Cardiac fibroblast (primary cell): ENCODE measurements at places on chromosomes 5 and 9.

- no peak for DNase-seq
Measured at GRCh38 chr5:78879516-78879915, 105.6 kb downstream of the ARSB start.

- DNase-seq: peak; percentile 93
Measured at GRCh38 chr9:110141227-110141793, 66.6 kb downstream of the C9orf152 start.

DNA sequence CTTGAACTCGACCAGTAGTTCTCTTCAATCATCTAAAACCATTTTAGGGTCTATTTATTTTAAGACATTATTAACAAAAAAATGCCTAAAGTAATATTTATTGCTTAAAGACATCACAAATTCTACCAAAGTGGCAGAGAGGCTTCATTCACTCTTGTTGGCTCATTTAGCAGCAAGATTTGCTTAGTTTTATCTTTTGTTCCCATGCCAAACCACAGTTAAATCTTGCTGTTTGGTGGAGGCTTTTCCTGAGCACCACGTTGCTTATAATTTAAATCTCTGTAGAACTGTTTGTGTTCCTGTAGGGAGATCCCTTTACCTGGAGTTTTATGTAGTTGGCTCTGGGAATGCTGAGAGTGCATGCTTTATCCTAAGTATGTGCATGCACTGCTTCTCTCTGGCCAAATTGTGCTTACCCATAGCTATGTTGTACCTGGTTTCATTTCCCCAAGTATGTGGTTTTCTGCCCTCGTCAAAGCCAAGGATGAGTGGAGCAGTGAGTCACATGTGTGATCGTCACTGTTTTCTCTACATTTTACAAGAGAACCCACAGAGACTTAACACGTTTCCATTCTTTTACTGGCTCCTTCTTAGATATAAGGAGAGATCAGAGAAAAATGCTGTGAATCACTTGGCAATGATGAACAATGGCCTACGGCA lies 42.1 kb upstream of the MAST4 start:
- DNase-seq: peak; percentile 61

DNA sequence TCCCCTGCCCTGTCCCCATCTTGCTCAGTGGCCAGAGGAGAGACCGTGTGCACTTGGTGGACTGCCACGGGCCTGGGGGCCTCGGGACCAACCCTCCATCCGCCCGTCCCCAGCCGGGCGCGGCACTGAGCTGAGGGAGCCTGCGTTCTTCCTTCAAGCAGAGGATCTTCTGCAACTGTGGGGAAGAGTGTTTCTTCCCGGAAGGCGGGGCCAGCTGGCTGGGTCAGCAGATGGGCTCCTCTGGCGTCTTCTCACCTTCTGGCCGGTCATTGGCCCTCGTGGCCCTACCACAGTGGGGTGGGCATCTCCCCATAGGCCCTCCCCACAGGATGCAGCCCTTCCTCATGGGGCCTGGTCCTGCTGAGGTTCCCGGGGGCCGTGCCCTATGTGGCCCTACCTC lies 17.4 kb downstream of the RXRA start:
- DNase-seq: no peak

DNA sequence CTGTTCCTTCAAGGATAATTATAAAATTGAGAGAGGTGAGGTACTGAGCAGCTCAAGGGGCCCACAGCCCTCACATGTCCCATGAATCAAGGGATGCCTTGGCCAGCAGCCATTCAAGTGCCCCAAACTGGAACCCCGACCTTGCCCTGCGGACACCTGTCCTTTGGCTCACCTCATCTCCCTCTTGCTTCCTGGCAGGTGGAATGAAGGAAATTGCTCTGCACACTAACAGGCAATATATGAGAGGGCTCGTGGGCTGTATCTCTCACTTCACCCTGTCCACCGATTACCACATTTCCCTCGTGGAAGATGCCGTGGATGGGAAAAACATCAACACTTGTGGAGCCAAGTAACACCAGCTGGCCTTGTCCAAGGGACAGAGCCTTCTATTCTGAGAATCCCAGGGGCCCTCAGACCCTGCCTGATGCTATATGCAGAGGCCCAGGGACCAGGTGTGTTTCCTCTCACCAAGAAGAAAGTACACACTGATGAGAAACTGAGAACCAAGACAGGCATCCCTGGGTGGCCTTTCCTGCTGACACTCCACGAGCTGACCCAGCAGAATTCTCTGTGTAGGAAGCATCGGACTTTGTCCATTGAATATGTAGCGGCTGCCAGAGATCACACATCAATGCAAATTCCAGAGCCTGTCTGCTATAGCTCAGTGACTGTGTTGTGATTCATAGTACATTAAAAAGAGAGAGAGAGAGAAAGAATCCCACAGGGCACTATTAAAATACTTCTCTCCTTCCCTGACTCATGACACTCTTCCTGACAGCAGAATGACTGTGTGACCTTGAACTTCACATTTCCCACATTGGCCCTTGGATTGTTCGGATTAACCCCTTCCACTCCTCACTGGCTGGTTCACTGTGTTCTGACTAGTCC lies 92.6 kb downstream of the LIFR start:
- peak; percentile 93 for DNase-seq

- peak; percentile 2 for DNase-seq
Measured at GRCh38 chr5:175285261-175285660, 158.7 kb downstream of the DRD1 start.

DNA sequence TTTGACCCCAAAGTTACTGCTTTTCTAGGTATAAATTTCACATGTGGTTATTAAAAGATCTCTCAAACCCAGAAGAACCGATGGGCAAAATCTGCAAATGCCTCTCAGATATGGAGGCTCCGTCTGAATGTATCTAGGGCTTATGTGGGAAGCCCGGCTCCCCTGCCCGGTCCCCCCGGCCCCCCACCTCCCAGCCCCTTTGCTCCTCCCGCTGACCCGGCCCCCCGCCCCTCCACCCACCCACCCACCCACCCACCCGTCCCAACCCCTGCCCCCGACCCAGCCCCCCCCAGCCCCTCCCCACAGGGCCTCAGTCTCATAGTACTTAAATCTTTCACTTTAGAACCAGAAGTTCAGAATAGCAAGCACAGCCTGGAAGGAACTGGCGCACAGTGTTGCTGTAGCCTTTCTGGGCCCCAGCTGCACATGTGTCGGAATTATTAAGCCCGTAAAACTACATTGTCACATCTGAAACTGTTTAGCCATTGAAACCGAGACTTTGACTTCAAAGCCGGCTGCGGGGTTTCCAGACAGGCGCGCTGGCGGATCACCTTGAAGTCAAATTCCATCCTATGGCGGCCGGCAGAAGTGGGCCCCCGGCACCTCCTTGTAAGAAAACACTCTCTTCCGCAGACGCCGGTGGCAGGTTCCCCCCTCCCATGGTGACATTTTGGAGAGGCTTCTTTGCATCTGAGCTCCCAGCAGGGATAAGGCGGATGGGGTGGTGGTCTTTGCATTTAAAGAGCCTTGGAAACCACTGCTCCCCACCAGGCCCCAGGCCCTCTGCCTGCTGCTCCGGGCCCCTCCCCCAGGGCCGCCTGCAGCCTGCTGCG lies 12.8 kb downstream of the NKD2 start:
- no peak for DNase-seq

- no peak for DNase-seq
Measured at GRCh38 chr5:42015254-42015653, 90.2 kb downstream of the FBXO4 start.

GRCh38 chr5:107705402-107706014 lies 34.8 kb upstream of the EFNA5 start:
- DNase-seq: no peak

DNA sequence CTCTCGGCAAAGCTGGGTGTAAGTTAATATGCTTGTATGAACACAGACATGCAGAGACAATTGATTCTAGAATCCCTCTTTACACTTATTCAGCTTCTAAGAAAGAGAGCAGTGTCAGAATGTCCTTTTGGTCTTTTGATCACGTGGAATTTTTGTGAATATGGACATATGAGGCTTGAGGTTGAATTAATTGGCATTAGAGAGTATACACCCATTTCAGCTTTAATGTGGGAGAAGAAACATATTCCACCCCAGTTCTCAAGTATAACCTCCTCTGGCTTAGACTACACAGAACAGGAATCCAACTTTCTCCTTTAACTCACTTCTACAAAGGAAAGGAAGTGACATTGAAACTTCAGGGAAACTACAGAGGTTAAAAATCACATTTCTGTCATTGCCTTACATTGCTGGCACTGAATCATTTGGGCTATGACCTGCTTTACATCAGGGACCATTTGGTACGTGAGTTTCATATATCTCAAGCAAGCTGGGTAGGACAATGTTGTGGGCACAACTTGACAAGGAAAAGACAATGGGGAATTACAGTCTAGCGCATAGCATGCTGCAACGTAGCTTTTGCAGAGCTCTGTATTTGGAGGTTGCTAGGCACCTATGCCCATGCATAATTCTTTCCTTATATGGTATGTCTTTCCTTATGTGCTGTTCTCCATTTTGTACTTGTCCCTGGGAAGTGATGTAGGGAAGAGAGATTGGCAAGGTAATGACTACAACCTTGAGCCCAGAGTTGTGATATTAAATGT lies 19.5 kb downstream of the DAB2 start:
- DNase-seq: no peak

GRCh38 chr5:170195961-170196360 lies 36.8 kb upstream of the C5orf58 start:
- no peak for DNase-seq

GRCh38 chr9:128218518-128219389 lies 15.6 kb downstream of the DNM1 start:
- DNase-seq: peak; percentile 75

GRCh38 chr9:95481000-95481399 lies 35.8 kb downstream of the PTCH1 start:
- DNase-seq: no peak

- peak; percentile 73 for DNase-seq
Measured at GRCh38 chr9:111525056-111525977, at the start of gene ZNF483. TSS of gene ZNF483 (plus strand) at chr9:111525179. CDS start at chr9:111527396, 2,217 bp downstream.

DNA sequence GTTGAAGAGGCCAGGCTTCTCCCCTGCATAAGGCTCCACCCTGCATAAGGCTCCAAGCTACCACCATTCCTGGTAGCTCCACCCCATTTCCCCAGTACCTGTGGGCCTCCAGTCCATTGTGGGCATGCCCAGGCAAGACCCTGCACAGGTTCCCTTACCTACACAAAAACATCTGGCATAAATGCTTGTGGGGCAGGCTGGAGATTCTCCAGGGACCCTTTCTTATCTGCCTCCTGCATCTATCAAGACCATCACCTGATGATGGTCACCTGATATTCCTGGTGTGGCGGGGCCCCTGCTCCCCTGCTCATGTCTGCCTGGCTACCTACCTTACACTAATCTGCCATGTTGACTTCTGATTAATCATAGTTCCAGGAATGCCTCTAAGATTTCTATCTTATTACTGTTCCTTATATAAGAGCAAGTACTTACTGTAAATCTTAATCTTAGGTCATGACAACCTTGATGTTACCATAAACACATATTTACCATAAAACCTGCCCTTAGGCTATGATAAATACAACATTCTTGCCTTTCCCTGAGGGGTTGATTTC lies 41.0 kb downstream of the FGD3 start:
- DNase-seq: no peak

GRCh38 chr5:57366744-57367143 lies 115.9 kb downstream of the ACTBL2 start:
- DNase-seq: peak; percentile 40
